ENCODE measurements at places on chromosomes 2 and 18. TPM values are rescaled to one million over a fixed set of nuclear protein-coding genes. Genes with fewer than 3 reads are reported as not detected.

IRS1 gene
- total RNA-seq: 99.9 TPM

VIT gene
- 0.39 TPM for total RNA-seq

CYP27C1 gene
- total RNA-seq: 0.48 TPM

ADCY3 gene
- total RNA-seq: 71.5 TPM
